ENCODE measurements at places on chromosomes 12 and 14.
A peak's percentile ranks its signal among the peaks of the same experiment; 100 is the strongest.

DNA sequence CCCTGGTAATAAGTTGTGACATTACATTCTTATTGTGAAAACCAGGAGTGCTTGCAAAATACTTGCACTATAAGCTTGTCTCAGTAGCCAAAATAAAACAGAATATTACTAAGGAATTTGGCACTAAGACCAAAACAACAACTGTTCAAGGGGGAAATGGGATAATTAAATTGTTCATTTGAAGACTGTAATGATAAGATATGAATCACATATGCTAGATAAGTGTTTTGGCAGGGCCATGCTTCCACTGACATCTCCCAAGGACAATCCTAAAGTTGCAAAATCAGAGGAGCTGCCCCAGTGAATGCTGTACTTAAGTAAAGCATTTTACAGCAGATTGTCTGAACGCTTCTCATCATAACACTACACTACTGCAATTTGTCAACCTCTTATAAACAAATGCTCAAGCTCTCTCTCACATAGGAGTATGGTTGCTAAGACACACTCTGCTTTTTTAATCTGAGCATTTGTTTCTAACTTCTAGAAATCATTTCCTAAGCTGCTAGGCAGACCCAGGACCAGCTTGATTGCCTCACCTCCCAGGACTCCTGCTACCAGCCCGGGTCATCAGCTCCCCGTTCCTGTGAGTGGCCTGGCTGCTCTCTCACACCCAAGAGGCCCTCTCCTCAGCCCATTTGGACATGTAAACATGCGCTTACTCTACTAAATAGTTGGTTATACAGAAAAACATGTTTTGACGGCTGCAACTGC is 191.5 kb downstream of the PAX9 start:
- no peak for DNase-seq

DNA sequence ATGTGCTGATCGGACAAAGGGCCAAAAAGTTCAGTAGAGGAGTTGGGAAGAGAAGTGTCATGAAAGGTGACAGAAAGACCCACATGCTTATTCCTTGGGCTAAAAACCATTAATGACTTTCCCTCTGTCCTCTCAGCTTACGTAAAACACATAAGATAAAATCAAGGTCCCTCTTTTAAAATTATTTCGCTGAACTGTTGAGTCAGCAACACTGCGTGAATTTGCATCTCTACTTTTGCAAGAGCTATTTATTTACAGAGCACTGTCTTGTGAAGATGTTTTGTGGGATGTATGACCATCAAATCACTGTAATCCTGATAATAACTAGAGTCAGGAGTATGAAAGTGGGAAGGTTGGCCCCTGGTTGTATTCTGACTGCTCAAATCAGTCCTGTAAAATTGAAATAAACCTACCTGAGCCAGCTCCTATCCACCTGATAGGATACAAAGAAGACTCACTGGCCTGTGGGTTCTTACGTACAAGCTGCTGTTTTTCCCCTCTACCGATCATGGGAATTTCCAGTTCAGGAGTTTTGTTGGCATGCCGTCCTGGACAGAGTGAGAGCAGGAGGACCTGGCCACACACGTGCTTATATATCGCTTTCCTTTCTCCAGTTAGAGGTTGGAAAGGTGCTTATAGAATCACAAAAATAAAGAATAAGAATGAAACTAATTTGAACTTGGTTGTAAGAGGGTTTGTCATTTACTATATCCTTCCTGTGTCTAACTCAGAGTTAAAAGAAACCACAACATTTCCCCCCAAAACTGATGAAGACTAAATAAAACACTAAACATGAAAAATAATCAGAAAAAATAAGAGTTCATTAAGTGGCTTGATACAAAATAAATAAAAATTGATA is 42.9 kb downstream of the IFNG-AS1 start:
- DNase-seq, result no peak

GRCh38 chr12:12992418-12993130 is 7.5 kb downstream of the HEBP1 start:
- DNase-seq, result no peak

DNA sequence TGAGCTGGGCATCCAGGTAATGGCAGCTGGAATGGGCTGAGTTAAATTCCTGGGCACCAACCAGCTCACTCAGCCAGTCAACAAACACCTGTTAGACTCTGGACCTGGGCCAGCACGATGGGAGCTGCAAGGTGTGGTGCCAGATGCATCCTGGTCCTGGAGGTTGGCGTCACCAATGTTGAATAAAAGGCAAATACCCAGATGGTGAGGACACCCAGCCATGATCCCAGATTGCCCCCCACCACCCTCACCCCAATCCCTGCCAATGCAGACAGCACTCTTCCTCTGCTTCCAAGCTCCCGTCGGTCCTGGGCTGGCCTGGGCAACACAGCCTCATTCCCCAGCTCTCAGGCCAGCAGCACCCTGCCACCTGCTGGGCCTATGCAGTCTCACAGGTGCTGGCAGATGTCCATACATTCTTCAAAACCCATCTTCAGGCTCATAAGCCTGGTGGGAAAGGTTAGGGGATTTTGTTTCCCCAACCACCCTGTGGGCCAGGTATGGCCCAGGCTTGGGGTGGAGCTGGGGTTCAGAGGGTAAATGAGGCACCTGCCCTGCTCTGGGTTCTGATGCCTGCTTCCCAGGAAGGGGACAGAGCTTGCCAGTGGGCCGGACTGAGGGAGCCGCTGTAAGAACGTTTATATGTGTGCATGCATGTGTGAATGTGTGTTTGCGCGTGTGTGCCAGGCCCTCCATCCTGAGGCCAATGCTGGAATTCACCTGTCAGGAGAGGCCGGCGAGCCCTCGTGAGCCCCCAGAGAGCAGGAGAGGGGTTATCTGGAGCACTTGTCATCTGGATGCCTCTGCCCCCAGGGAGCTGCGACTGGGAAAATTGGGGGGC is 58.0 kb downstream of the LGMN start:
- DNase-seq, result no peak

GRCh38 chr14:71322655-71323250 is 415.5 kb downstream of the PCNX1 start:
- DNase-seq, result peak; percentile 73

DNA sequence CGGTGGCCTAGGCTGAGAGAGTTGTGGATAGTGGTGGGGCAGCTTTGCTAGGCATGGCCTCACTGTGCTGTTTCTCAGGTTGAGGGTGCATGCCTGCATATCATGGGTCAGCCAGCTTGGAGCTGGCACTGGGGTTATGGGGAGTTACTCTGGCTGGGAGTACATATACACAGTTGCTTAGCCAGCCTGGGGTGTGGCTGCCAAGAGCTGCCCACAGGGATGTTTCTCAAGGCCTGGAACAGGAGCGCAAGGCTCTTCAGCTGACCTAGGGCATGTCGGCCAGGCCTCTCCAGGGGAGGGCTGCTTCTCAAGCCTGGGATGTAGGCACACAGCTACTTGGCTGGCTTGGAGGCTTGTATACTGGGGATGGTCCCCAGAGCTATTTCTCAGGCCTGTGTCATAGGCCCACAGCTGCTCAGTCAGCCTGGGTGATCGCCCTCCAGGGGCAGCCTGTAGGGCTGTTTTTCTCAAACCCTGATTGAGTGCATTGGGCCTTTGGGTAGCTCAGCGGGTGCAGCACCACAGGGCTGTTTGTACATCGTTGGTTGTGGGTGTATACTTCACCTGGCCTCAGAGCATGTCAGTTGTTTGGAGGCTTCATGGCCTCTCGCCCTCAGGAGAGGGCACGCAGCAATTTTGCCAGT is 114.9 kb downstream of the METTL25 start:
- no peak for DNase-seq

- DNase-seq, result no peak
Measured at GRCh38 chr12:101181776-101182175, 28.3 kb downstream of the SLC5A8 start.

DNA sequence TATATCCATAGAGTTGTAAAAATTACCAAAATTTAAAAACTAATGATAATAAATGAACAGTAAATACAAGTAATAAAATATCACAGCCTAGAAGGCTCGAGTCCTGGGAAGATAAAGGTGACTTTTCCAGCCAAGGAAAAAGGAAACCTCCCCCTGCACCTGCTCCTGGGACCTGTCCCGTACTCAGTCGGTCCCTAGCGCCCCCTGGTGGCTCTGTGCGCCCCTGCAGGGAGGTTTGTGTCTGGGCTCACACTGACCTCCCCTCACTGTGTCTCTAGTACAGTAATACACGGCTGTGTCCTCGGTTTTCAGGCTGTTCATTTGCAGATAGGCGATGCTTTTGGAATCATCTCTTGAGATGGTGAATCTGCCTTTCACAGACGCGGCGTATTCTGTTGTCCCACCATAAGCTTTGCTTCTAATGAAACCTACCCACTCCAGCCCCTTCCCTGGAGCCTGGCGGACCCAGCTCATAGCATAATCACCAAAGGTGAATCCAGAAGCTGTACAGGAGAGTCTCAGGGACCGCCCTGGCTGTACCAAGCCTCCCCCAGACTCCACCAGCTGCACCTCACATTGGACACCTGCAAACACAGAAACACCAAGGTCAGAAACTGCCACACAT is 1030.4 kb downstream of the TMEM121 start:
- no peak for DNase-seq

GRCh38 chr12:132326646-132327045 is 2.7 kb downstream of the GALNT9 start:
- peak; percentile 68 for DNase-seq

DNA sequence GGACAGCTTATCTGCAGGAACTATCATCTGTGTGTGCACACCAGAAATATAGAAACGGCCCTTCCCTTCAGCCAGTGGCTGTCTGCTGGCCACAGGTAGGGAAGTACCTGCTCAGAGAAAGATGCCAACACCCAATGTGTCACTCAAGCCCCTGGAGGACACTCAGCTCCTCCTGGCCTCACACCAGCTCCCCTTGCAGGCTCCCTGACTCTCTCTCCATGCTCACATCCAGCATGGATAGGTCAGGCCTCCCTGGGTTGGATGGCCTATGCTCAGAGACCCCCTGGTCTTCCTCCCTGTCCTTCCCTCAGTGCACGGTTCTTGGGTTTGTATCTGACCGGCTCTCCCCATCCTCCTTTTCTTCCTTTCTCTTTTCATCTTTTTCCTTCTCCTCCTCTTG is 202.1 kb downstream of the BCL11B start:
- DNase-seq, result no peak

DNA sequence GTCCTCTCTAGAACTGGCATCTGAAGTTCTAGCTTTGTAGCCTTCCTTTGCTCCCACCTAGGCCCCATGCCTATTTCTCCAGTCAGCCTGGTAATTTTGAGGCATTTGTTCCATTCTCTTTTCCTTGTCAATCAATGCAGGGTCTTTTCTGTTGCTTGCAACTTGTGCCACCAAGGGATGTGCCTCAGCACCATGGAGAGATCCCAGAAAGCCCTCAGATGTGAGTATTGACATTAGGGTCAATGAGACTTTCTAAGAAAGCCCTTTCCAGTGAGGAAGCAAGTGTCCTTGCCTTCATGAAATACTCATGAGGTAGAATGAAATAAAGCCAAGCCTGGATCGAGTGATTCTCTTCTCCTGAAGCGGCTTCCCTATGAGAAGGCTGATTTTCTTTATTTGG is 213.9 kb downstream of the SLC15A4 start:
- DNase-seq, result no peak

DNA sequence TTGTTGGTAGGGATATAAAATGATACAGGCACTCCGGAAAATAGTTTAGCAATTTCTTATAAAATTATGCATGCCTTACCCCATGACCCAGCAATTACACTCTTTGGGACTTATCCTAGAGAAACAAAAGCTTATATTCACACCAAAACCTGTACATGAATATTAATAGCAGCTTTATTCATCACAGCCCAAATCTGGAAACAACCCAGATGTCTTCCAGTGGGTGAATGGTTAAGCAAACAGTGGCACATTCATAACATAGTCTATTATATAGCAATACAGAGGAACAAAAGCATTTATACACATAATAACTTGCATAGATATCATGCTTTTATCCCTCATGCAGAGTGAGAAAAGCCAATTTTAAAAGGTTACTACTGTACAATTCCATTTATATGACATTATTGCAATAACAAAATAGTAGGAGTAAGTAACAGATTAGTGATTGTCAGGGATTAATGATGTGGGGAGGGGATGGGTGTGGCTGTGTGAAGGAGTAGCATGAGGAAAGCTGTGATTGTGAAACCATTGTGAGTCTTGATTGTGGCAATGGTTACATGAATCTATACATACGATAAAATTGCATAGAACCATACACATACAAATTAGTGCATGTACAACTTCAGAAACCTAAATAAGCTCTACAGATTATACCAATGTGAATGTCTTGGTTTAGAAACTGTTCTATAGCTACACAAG is 363.1 kb upstream of the OR4E1 start:
- DNase-seq, result no peak

DNA sequence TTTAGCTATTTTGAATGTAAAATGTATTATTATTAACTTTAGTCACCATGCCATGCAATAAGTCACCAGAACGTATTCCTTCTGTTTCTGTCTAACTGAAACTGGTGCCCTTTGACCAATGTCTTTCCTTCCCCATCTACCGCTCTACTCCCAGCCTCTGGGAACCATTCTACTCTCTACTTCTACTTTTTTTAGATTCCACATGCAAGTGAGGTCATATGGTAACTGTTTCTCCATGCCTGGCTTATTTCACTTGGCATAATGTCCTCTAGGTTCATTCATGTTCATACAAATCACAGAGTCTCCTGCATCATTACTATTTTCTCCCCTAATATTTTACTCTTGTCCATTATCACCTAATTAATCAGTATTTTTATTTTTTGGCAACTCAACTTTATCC is 160.1 kb downstream of the TMX1 start:
- DNase-seq, result no peak

All from G401 (cell line).